Inflammatory macrophage treated with lipopolysaccharide for 1 hour (primary cell): ENCODE measurements at places on chromosomes 6 and 20.

GRCh38 chr20:7151676-7152470 lies 384.4 kb downstream of the BMP2 start:
- DNase-seq: no peak

DNA sequence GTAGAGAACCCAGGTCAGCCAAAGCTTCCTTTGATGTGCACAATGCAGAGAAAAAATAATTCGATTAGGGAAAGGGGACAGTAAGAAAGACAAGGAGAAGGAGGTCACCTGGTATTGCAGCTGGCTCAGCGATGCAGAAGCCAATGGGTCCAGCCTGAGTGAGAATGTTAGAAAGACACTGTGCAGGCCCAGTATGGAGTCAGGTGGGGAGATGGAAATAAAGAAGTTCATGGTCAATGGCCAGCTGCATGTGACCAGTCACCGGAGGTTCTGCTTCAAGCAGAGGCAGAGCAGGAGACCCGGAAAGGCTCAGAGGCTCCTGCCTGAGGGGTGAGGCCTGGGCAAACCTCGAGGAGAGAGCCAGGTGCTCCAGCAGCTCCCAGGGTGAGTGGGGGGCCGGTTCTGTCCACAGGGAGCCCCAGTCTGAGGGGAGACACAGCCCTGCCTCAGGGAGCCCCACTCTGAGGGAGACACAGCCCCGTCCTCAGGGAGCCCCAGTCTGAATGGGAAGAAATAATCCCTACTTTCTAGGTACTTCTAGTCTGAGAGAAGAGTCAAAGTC lies 51.3 kb downstream of the LRFN2 start:
- DNase-seq: no peak

DNA sequence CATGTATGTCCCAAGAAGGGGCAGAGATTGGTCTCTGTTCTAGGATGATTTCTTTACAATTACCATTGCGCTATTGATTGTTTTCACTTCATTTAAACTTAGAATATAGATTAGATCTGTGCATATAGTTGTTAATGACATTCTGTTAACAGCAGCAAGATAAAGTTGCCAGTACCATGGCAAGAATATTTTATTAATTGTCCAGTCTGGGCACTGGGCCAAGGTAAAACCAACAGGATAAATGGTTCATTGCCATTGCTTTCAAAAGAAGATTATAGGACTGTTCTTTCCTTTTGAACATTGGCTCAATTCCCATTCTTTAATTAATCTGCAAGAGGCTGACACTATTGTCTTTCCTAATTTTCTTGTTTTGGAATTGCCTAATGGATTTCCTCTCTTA lies 592.4 kb downstream of the RFPL4B start:
- no peak for DNase-seq

GRCh38 chr6:156167625-156168071 lies 609.5 kb upstream of the ARID1B start:
- no peak for DNase-seq
